Hepatocyte (in vitro differentiated cells): ENCODE measurements at places on chromosomes 5 and 9.

- no peak for DNase-seq
Measured at GRCh38 chr9:536597-537511, 304.6 kb upstream of the DMRT1 start.

DNA sequence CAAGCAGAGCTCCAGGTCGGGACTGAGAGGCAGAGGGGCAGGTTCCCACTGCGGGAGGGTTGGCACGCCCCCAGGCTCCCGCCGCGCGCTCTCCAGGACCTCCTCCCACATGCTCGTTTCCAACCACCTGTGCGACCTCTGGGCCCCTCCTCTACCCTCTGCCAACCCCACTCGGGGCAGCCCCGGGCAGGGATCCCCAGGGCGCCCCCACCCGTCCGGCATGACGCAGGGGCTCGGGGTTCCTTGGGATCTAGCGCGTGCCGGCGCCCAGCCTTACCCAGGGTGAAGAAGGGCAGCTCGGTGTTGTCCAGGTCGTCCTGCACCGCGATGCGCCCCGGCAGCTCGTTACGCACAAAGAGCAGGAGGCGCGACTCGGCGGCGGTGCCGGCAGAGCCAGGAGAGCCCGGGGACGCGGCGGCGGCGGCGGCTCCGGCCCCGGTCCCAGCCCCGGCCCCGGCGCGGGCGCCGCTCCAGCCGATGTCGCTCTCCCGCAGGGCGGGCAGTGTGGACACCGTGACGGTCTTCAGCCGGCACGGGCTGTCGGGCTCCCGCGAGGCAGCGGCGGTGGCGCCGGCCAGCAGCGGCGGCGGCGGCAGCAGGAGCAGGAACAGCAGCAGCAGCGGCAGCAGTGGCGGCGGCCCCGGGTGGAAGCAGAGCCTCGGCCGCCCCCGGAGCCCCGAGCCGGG, 494 bp downstream of the ASTN2 start:
- peak; percentile 46 for DNase-seq

GRCh38 chr9:82988488-82988887, 74.5 kb downstream of the RASEF start:
- no peak for DNase-seq

DNA sequence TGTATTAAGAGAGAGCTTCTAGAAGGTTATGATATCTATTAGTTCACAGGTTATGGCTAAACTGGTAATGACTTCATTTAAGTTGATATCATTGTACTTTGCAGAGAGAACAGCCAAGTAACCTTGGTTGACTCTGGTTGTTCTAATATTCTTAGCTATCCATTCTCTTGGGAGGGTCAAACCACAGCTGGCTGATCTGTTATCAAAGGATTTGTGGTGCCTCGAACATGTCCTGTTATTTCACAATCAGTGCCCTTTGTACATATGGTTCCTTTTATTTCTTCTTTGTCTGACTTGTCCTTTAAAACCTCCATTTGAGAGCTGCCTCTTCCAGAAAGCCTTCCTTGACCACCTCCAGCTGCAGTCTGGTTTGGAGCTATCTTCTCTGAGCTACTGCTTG, 61.7 kb downstream of the PDE8B start:
- DNase-seq: no peak

GRCh38 chr9:134854541-134854981, 26.0 kb upstream of the FCN2 start:
- DNase-seq: no peak

DNA sequence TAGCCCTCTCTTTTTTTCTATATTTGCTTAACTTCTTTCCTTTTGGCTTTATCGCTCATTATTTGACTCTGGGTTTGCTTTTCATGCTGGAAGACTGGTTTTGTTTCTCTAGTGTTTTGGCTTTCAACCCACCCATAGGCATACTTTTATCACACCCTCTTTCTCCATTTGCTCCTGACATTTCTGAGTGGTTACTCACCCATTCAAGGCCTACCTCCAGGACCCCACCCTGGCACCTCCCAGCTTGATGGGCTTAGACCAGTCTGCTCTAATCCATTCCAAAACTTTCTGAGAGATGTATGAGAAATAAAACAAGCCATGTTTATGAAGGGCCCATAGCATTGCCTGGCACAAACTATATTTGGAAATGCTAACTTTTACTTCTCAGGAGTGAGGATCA, 18.1 kb downstream of the C6 start:
- no peak for DNase-seq

DNA sequence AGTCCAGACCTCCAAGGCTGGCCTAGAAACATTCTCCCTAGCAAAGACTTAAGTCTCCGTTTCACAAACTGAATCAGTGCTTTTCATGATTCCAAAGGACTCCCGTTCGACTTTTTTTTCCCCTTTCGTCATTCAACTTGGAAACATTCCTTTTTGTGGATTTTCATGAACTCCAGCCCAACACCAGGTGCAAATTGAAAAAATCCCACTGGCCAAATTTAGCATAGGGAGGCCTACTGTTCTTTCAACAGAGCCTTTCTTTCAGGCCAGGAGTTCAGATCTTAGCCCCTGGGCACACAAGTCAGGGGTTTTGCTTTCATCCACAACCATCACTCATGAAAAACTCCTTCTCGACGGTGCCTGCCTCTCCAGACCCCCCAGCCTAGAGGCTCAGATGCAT, 285.3 kb downstream of the PIK3R1 start:
- no peak for DNase-seq

GRCh38 chr5:130966990-130967525, 198.0 kb downstream of the HINT1 start:
- no peak for DNase-seq

DNA sequence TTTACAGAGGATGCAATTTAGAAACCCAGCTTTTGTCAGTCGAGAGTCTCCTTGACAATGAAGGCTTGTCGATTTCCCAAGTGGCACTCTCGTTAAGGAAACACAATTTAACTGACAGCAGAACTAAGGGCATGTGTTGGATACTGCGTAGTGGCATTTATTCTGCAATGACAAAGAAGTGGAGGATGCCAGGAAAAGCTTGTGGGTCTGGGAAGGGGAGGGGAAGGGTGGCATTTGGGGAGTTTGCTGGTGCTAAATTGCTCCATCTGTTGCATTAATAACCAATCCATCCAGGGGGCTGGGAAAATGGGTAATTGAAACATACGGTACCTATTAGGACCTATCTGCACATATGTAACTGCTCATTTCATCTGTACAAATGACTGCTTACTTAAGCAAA, 190.6 kb downstream of the NSG2 start:
- DNase-seq: no peak

GRCh38 chr5:137792303-137792702, 38.1 kb upstream of the HNRNPA0 start:
- peak; percentile 18 for DNase-seq

DNA sequence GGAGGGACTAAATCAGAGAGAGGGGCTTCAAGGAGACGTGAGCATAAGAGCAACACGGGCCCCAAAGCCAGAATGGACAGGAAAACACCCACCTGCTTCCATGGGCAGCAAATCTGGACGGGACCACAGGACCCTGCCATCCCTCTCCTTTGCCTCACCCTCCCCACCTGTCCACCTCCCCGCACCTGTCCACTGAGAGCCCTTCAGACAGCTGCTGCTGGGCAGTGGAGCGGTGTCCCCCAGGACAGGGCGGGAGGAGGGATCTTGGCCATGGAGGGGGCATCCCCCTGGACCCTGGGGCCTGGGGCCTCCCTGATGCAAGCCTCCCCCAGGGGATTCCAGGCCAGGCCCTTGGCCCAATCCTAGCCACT, 2.6 kb downstream of the CCDC183 start:
- no peak for DNase-seq

- peak; percentile 10 for DNase-seq
Measured at GRCh38 chr9:86217076-86217755, 42.2 kb downstream of the C9orf153 start.

DNA sequence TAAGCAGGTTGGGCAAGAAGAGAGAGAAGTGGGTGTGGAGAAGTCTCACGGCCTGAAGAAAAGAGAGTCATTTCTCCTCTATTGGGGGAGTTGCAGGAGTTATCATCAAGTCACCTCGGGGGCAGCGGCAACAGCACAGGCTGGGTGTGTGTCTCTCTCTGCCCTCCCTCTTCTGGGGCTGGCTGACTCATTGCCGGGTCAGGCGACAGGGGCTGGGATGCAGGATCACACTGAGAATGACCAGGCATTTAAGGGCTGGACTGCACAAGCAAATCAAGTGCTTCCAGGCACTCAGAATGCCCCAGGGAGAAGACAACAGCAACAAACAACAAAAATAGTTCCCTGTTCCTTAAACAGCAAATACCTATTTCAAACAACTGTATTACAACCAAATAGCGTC, 6.3 kb upstream of the EQTN start:
- DNase-seq: peak; percentile 37

DNA sequence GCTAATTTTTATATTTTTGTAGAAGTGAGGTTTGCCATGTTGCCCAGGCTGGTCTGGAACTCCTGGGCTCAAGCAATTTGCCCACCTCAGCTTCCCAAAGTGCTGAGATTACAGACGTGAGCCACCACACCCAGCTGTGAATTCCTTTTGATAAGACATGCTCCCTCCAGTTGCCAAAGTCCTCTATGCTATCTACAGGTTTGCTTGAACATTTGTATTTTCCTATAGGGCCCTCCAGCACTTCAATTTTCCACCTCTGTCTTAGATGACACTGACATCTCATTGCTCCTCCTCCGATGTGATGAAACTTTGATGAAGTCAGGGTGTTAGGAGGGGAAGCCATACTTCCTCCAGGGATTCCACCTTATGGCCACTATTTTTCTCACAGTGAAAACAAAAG, 25.2 kb upstream of the CTSV start:
- peak; percentile 25 for DNase-seq

DNA sequence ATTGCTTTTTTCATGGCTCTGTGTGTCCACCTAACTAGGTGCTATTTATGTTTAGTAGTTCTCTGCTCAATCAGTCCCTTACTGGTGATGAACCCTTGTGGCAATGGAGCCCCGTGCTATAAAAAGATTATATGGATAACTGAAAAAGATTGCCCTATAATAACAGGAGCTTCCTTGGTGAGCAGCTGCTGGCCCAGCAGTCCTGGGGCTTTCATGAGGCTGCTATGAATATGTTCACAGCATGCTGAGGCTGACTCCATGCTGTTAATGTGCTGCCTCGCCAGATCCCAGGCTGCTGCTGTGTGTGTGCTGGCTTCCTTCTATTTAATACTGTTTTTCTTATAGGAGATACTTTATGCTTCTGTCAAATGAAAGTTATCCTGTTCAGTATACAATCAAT, 357.5 kb downstream of the TAF11L14 start:
- DNase-seq: no peak

DNA sequence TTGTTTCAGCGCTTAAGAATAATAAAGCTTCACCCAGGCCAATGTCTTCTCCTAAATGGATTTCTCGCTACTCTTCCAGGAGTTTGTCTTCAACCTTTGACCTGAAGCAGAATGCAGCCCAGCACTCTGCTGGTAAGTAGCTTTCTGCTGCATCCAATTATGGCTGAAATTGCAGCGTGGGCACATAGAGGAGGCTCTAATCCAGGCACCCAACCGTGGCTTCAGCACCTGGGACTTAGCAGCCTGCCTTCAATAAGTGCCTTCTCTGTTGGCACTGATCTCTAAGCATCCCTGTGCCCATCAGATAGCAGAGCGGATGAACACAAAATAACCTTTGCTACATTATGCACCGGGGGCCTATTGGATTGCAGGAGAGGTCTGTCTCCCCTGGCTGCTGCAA, 105.2 kb downstream of the TRIM32 start:
- no peak for DNase-seq

DNA sequence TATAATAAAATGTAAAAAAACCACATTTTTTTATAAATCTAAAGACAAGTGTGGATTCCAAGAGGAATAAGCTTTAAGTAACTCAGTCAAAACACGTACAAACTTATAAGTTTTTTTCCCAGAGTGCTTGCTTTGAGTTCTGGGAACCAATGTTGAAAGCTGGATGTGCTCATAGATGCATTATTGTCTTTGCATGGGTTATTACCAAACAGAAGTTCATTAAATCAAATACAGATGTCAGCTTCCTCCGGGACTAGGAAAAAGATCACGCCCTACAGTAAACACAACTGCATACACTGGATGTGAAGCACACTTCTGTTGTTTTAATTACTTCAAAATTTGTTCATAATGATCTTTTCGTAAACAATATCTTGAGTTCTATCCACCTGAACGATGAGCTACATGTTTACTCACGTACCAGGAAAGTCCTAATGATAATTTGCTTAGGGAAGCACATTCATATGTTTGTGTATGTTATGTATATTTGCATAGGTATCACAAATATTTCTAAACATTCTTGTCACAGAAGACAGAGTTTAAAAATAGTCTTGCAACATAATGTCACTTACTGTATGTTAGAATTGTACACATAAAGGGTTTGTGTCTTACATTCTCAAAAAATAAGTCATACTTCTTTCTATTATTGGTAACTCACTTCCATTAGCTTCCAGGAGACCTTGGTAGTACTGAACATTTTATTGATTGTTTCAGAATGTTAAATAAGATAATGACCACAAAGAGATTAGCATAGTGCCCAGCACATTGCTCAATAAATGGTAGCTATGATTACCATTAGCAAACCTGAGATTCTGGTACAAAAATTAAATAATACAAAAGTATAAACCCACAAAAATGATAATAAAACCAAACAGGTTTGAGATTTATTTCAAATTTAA, 427.4 kb downstream of the CETN3 start:
- DNase-seq: no peak

GRCh38 chr9:133515615-133516255, 9.0 kb downstream of the MYMK start:
- DNase-seq: no peak

DNA sequence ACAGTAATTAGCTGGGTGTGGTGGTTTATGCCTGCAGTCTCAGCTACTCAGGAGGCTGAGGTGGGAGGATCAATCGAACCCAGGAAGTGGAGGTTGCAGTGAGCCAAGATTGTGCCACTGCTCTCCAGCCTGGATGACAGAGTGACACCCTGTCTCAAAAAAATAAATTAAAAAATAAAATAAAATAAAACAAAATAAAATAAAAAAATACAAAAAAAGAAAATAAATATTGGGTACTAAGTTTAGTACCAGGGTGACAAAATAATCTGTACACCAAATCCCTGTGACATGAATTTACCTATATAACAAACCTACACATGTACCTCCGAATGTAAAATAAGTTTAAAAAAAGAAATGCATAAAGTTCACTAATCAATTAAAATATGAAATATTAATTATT, 666.0 kb upstream of the CDH18 start:
- no peak for DNase-seq

GRCh38 chr5:20157089-20157488, 169.1 kb upstream of the CDH18 start:
- DNase-seq: no peak

- DNase-seq: no peak
Measured at GRCh38 chr5:9533096-9533495, 12.8 kb downstream of the SEMA5A start.

- no peak for DNase-seq
Measured at GRCh38 chr5:141951332-141951781, 6.6 kb downstream of the PCDH12 start.

- no peak for DNase-seq
Measured at GRCh38 chr9:83379045-83379444, 159.2 kb downstream of the FRMD3 start.

GRCh38 chr5:124655921-124656511, 90.4 kb downstream of the ZNF608 start:
- DNase-seq: peak; percentile 81

DNA sequence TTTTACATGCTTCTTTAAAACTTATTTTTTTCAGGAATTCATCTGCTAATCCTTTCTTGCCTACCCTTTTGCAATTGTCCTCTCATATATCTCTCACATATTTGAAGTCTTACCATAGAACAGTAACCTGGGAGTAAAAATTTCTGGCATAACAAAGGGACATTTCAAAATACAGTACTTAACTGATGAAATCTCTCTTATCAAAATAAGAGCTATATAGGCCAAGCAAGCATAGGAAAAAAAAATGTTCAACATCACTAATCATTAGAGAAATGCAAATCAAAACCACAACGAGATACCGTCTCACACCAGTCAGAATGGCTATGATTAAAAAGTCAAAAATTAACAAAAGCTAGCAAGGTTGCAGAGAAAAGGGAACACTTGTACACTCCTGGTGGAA, 2062.7 kb upstream of the CDH6 start:
- no peak for DNase-seq
